Large intestine (tissue), 12 donors: ENCODE measurements at places on chromosomes 7 and 10.

- DNase-seq, result peak; percentile 11
These were observed 148.1 kb downstream of the ITGA8 start for GRCh38 chr10:15571575-15571974.

DNA sequence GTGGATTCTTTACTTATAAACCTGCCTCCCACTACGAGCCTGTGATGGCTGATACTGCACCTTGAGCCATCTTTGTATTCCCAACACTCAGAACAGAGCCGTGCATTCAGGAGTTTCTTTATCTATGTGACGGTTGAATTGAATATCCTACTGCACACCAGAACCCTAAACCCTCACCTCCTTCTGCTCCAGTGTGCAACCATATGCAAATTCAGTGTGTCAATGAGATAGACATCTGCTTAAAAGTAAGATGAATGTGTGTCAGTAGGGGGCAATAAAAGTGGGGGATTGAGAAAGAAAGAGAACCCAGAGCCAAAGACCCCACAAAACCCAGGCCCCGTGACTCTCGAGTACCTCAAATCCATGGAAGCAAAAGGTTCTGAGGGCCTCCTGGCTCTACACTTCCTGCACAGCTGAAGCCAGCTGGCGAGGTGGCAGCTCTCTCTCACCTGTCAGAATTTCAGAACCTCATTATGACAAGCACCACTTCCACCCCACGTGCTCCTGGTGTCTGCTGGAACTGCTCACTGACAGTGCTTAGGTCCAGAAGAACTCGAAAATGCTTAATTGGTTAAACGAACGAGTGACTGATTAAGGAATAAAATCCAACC lies 143.3 kb upstream of the GPR26 start:
- no peak for DNase-seq

- DNase-seq, result no peak
These were observed 153.0 kb downstream of the SNX13 start for GRCh38 chr7:17787257-17787656.

- DNase-seq, result peak; percentile 20
These were observed 106.2 kb downstream of the SNX10 start for GRCh38 chr7:26397796-26398426.

DNA sequence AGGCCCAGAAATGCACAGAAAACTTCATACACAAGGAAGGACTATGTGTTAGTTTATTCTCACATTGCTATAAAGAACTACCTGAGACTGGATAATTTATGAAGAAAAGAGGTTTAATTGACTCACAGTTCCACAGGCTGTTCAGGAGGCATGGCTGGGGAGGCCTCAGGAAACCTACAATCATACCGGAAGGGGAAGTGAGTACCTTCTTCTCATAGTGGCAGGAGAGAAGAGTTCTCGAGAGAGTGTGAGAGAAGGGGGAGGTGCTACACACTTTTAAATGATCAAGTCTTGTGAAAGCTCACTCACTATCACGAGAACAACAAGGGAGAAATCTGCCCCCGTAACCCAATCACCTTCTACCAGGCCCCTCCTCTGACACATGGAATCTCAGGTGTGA lies 16.8 kb upstream of the RAMP3 start:
- no peak for DNase-seq

GRCh38 chr7:67724955-67725354 lies 728.3 kb downstream of the TYW1 start:
- DNase-seq, result no peak

DNA sequence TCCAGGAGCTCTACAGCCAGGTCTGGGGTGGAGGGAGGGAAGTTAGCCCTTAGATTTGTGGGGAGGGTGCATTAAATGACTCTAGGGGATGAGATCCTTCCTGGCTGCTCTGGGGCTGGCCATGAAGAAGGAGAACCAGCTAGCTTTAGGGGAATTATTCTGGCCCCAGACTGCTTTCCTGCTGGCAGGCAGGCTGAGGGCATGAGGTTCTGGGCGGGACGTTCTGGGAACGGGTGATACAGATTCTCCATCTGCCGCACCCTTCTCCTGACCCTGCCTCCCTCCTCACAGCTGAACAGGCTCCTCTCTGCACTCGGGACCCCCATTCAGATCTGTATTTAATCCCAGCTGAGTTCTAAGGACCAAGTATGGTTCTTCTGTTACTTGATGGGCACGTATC lies 23.9 kb downstream of the GOLGA7B start:
- no peak for DNase-seq

DNA sequence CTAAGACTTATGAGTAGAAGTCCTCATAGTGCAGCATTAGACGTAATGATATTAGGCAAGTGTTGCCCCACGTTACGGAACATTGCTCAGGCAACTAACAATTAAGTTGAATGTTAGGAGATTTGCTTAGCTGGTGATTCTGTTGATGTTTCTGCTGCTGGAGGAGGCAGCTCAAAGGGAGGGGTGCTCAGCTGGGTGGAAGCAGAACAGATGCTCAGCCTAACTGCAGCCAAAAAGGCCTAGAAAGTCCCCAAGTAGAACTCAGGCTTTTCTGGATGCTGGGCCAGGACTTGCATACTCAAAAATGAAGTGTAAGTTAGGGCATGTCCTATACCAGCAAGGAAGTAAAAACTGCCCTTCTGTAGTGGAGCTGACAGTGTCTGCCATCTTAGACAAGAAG lies 201.4 kb downstream of the ADRA2A start:
- DNase-seq, result no peak

- DNase-seq, result no peak
These were observed 186.0 kb downstream of the KIF20B start for GRCh38 chr10:89887406-89887805.

- no peak for DNase-seq
These were observed 63.5 kb downstream of the PAX2 start for GRCh38 chr10:100808876-100809275.

- peak; percentile 57 for DNase-seq
These were observed 755 bp downstream of the FAM171A1 start for GRCh38 chr10:15370212-15370855.

GRCh38 chr7:149422914-149423301 lies 38.0 kb downstream of the ZNF777 start:
- DNase-seq, result peak; percentile 12

GRCh38 chr10:94349327-94349726 lies 13.4 kb downstream of the NOC3L start:
- DNase-seq, result no peak

DNA sequence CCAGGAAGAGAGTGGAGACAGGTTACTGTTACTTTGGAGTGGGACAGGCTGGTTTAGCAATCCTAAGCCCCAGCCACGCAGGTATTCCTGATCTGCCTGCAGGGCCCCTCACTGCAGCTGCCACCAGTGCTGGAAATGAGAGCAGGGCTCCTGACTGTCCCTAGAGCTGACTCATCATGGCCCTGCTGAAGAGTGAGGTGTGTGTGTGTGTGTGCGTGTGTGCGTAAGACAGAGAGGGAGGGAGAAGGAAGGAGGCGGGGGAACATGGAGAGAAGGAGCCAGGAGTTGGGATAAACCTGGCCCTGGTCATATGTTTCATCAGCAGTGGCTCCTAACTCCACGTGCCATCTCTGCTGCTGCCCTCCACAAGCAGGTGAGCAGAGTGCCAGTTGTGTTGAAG lies 3.6 kb downstream of the FOXI2 start:
- no peak for DNase-seq

GRCh38 chr10:11678074-11678793 lies 63.9 kb upstream of the ECHDC3 start:
- DNase-seq, result no peak

DNA sequence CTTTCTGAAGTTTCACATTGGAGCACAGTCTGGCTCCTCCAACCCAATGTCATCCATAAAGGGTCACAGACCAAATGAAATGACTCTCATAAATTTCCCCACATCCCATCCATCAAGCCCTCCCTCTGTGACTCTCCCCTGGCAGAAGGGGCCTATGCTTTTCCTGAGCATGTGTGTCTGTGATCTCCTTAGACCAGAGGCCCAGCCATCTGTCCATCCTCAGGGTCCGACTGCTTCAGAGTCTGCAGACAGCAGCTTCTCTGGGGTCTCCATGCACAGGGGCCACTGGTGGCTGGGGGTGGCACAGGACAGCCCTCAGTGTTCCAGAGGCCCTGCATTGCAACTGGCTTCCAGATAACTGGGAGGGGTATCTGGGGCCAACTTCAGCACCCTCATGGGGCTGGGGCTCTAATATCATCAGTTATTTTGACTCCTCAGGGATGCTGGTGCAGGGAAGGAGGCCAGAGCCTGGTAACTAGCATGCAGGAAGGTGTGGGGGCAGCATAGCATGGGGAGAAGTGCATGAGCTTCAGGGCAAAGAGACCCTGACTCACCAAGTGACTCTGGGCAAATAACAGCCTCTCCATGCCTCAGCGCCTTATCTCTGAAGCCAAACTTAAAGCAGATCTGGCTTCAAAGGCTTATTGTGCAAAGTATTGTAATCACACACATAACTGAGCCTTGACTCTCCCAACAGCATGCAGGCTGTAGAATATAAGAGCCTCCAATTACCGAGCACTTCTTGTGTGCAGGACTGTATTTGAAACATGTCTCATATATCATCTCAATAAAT lies 266.9 kb downstream of the GRID1 start:
- DNase-seq, result no peak

GRCh38 chr10:132906836-132907235 lies 35.5 kb downstream of the CFAP46 start:
- no peak for DNase-seq

DNA sequence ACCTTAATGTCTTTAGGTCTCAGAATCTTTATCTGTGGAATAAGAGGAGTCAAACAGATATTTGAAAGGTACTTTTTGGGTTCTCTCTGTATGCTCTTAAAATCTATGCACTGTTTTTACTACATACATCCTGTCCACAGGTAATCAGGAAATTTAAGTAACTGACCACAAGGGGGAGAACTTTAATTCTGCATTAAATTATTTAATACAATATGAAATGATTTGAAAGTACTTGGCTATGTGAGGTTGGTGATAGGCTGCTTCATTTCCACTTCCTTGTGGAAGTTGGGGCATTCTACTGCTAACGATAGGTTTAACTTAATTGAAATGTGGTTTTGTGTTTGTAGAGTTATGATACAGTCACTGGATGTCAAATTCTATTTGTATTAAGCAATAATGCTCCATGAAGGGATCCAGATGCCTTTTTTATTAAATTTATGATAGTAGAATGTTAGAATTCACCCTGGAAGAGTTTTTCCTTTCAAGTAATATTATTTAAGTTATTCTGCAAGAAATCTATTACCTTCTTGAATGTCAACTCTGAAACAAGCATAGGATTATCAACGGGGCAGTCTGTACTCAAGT lies 6.0 kb downstream of the TEX47 start:
- DNase-seq, result no peak

- no peak for DNase-seq
These were observed 86.3 kb downstream of the MRPL32 start for GRCh38 chr7:43018446-43018845.

- DNase-seq, result no peak
These were observed 482.5 kb upstream of the AUTS2 start for GRCh38 chr7:69115788-69116187.

- no peak for DNase-seq
These were observed 16.1 kb downstream of the ADD3 start for GRCh38 chr10:110023785-110024465.

GRCh38 chr7:131826960-131827359 lies 270.5 kb upstream of the PODXL start:
- peak; percentile 7 for DNase-seq

GRCh38 chr7:130960208-130960988 lies 226.4 kb upstream of the KLF14 start:
- no peak for DNase-seq

DNA sequence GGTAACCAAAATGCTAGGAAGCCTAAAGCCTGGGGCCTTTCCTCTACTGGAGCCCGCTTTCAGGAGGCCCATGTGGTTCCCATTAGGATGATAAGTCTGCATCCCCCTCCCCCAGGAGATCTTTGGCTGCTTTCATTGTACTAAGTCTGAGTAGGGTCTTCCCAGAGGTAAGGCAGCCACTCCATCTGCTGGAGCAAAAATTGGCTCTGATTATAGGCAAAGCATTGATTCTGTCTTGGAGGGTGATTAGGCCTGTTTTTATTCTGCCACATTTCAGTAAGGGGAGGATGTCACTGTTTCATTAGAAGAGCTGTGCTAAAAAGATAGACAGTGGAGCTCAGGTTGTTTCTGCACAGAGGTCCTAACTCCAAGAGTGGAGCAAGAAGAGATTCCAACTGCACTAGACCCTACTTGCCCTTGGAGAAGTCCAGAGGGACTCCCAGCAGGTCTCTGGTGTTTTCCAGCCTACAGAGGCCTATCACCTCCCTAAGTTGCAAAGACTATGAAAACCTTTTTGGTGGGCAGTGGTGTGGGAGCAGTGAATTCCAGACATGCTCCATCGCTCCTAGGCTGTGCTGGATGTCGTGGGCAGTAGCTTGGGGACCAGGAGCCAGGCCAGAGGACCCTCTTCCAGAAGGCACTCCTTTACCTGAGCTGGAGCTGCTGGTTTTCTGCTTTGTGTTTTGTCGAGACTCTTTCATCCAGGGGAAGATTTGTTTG lies 7.1 kb upstream of the HOXA2 start:
- DNase-seq, result no peak

GRCh38 chr10:27759483-27760272 lies 14.1 kb upstream of the MKX start:
- DNase-seq, result no peak

DNA sequence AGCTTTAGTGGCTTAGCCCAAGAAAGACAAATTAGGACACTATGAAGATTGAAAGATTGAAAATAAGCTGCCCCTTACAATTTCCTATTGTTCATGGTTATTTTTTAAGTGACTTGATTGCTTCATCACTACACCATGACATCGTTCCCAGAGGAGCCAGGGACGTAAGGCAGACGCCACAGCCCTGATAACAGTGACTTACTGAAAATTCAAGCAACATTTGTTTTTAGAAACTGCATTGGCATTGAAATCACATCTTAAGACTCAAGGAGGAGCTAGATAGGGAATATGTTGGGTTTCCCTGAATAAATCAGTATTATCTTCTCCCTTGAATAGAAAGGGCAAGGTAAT lies 38.7 kb upstream of the ANK3 start:
- no peak for DNase-seq

- no peak for DNase-seq
These were observed 11.6 kb downstream of the LBX1 start for GRCh38 chr10:101217450-101218281.

DNA sequence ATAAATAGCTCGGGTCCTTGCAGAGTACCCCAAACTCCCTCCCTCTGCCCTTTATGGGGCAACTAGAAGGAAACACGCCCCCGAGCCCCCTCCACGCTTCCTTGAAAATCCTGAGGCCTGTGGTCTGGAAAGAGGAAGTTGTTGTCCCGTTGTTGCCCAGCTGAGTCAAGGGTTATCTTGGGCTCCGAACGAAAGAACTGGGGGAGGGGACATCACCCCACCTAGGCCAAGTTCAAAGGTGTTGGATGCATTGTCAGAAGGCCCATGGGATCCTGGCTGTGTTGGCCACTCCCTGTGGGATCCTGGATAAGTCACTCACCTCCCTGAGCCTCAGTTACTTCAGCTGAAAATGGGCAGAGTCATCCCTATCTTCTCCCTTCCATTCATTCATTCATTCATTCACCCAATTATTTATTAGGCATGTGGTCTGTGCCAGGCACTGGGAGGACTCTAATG lies at the start of gene CCL24:
Gene CCL24, minus strand, starts transcription at position 26 of the 456 bp plus-strand sequence. CDS start 91 bp downstream, outside the sequence.
- DNase-seq, result no peak

DNA sequence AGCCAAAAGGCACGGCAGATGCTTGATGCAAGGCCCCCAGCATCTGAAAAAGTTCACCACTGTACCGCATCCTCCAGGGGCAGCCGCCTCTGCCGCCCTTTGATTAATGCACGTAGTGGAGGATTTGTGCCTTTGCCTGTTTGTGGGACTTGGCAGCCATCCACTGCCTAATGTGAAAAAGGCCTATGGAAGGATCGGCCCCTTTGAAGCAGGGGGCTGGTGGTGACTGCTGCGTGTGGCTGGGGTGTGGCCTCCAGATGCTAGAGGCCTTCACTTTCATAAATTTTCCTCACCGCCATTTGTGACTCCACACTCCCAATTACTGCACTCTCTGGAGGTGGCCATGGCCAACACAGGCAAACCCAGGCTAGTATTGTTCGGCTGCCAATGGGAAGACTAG lies 226.0 kb downstream of the BMPER start:
- no peak for DNase-seq
